ENCODE measurements at places on chromosomes 1 and 21.

GRCh38 chr1:52158218-52158617 is 16.3 kb downstream of the ZFYVE9 start:
- DNase-seq, result no peak

GRCh38 chr1:161287482-161288054 is 22.2 kb downstream of the MPZ start:
- DNase-seq, result no peak

DNA sequence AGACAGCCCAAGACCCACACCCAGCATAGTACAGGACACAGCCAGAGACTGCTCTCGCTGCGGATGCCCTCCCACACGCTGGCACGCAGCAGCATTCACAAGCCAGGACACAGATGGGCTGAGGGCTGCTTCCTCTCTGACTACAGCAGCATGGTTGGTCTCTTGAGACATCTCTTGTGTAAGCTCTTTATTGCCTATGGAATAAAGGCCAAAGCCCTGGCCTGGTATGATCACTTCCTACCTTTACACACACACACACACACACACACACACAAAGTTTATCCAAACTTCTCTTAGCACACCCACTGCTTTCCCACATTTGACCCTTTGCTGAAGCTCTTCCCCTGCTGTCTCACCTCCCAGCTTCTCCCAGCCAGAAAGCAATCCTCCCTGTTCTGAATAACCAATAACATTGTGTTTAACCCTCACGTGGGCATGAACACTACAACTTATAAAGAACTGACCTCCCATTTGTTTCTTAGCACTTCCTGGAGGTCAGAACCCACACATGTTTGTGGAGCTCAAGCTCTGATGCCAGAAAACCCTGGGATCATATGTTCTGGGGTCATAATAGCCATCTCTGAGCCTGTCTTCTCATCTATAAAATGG is 1.2 kb upstream of the LUZP1 start:
- DNase-seq, result no peak

DNA sequence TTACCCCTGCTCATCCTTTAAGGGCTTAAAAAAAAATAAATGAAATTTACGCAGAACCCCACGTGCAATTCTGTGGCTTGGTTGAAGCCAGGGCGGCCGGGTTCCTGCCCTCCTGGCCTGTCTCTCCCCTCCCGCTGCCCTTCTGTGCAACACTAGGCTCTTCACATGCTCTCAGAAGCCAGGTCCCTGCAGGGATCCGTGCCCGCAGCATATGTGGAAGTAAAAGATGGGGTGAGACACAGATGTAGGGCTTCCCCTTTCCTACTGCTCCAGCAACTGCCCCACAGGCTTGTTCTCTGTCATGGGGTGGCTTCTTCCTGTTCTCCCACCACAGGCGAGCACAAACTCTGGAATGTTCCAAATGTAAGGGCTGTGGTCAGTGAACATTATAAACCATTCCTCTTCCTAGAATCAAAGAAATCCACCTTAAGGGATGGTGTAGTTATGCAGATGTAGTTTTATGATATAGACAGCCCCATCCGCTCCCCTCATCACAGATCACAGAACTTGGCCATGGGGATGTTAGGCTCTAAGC is 535.4 kb downstream of the KIF26B start:
- DNase-seq, result no peak

GRCh38 chr1:113207457-113207856 is 134.5 kb downstream of the LRIG2 start:
- no peak for DNase-seq

DNA sequence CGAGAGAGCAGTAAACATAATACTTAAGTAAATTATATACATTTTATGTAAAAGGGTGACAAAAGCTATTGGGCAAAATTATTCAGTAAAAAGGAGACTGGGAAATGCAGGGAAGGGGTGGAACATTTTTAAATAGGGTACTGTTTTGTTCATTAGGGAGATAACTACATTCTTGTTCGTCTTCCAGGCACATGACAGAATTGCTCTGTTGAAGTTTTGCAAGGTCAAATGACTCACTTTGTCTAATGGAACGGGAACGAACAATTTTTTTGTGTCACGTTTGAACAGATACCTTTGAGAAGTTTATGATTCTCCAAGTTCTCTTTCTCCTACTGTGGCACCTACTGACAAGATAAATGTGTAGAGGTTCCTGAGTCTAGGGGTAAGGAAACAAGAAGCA is 382.3 kb upstream of the ZRANB2 start:
- no peak for DNase-seq

- no peak for DNase-seq
Observed at GRCh38 chr1:204127597-204128242, 24.1 kb downstream of the ETNK2 start.
